ENCODE measurements at places on chromosomes 11 and 22.

DNA sequence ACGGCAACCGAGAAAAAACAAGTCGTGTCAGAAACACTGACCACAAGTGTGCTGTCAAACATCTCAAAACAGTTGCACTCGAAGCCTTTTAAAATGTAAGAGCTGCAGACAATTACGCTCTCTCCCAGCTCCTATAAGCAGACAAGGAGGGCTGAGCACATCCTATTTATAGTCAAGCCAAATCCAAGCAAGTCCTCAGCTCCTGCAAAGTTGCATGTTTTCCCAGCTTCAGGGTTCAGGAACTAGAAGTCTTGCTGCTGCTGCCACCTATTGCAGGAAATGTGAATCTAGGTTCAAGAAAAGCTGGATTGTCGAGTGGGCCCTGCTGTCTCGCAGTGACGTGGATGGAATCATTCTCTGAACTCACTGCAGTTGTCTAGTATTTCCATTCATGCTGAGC lies 15.5 kb downstream of the EFCAB6 start:
- no peak for DNase-seq

GRCh38 chr11:35030716-35031213 lies 108.2 kb upstream of the CD44 start:
- DNase-seq: no peak

- DNase-seq: no peak
These were observed 11.3 kb downstream of the PCSK7 start for GRCh38 chr11:117220568-117220967.

DNA sequence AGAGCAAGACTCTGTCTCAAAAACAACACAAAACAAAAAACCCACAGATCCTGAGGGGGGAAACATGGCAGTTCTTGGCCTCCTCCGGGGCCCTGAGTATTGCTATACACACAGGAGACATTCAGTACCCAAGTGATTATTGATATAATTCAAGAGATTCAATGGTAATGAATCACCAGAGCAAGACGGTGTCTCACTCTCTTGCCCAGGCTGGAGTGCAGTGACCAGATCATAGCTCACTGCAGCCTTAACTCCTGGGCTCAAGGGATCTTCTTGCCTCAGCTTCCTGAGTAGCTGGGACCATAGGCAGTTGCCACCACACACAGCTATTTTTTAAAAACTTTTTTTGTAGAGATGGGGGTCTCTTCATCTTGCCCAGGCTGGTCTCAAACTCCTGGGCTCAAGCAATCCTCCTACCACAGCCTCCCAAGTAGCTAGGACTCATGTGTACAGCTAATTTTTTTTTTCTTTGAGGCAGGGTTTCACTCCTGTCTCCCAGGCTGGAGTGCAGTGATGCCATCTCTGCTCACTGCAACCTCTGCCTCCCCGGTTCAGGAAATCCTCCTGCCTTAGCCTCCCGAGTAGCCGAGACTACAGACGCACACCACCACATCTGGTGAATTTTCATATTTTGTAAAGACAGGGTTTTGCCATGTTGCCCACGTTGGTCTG lies 21.8 kb upstream of the PIK3C2A start:
- DNase-seq: no peak

GRCh38 chr11:92967867-92968266 lies 1.6 kb upstream of the MTNR1B start:
- no peak for DNase-seq

DNA sequence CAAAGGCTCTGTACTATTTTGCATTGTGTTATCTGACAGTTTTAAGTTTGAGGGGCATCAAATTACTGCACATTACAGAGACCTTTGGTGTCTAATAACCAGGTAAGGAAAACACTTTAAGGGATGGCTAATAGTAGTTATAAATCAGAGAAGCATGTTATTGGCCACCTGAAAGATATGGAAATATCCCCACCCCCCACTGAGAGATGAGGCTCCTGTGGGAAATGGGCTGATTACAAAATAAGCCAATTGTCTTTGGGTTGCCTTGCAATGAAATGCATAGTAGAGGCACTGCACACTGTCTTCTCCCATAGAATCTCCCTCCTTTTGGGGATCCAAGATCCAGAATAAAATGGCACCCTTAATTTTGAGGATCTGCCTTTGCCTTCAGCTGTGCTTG lies 91.0 kb downstream of the IGLL5 start:
- DNase-seq: no peak

DNA sequence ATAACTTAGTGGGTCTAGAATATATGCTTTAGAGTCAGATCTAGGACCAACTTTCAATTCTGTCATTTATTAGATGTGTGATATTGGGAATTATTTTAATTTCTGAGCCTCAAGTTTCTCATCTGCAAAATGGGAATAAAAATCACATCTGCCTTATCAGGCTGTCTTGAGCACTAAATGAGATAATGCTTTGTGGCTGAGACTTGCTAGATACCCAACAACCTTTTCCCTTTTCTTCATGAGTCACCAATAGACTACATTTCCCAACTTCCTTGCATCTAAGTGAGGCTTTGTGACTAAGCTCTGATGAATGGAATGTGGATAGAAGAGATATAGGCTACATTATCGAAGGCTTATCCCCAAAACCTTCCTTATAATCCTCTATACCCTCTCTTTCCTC lies 220.7 kb upstream of the SESN3 start:
- no peak for DNase-seq
